CD14-positive monocyte (primary cell): ENCODE measurements at places on chromosomes 6 and 20. TPM values are rescaled to one million over a fixed set of nuclear protein-coding genes. Genes with fewer than 3 reads are reported as not detected.
A peak's percentile ranks its signal among the peaks of the same experiment; 100 is the strongest.

- DNase-seq: no peak
These were observed 41.8 kb upstream of the LAMA4 start for GRCh38 chr6:112296122-112296521.

GRCh38 chr6:148851683-148852556 lies 105.1 kb downstream of the UST start:
- DNase-seq: no peak

- DNase-seq: no peak
These were observed 104.9 kb downstream of the TCP11 start for GRCh38 chr6:35036059-35036827.

GRCh38 chr6:148980234-148980633 lies 233.4 kb downstream of the UST start:
- DNase-seq: no peak

Gene SIRPA
- polyA plus RNA-seq: 119 and 126 TPM in 2 replicates

DNA sequence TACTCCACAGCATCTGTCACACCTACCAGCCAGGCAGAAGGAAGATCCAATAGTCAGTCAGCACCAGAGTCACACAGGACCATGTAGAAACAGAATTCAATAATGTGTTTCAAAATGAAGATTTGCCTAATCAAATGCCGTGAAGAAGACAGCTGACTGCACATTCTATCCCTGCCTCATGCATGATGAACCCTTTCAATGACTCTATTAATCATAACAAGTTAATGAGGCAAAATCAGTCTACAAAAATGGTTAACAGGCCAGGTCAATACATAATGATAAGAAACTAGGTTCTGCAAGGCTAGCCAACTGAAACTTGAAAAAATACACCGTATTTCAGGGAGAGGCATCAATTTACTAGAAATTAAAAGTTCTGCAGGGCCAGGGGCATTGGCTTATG lies 6.7 kb upstream of the PNRC1 start:
- no peak for DNase-seq

GRCh38 chr6:139973669-139974344 lies 599.4 kb upstream of the CITED2 start:
- no peak for DNase-seq

GRCh38 chr6:25006565-25007001 lies 70.8 kb upstream of the RIPOR2 start:
- DNase-seq: peak; percentile 88
